ENCODE measurements at places on chromosomes 2 and 18.

DNA sequence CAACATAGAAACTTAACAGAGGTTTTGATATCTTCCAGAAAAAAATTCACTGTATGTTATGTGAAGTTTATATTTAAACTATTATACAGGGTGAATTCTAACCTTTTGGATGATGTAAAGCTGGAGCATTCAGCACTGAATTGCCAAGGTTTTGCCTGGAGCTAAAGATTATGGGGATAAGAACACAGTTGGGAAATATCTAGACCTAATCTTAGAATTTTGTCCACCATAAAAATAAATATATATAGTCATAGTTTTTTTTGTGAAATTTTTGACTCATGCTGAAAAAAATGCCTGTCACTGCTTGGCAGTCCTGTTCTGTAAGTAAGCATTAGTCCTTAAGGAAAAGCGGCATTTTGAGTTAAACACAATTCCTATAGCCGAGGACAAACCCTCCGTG is 339.3 kb upstream of the TMEFF2 start:
- DNase-seq = no peak

DNA sequence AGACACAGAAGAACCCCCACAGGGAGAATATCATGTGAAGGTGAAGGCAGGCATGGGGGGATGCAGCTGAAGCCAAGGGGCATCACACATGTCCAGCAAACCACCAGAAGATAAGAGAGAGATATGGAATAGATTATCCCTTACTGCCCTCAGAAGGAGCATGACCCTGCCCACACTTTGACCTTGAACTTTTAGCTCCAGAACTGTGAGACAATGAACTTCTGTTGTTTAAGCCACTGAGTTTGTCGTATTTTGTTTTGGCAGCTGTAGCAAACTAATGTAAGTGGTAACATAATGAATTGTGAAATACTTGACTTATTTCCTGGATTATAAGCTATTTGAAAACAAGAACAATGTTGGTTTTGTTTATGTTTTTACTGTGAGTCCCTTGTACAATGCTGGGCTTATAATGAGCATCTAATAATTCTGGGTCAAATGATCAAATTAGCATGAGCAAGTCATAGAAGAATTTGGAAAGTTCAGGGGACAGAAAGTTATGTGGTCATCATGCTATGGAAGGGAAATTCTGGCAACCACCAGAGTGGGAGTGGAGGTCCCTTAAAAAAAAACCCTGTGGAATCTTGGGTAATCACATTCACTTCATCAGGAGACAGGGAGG is 541.0 kb upstream of the KLHL29 start:
- DNase-seq = no peak

DNA sequence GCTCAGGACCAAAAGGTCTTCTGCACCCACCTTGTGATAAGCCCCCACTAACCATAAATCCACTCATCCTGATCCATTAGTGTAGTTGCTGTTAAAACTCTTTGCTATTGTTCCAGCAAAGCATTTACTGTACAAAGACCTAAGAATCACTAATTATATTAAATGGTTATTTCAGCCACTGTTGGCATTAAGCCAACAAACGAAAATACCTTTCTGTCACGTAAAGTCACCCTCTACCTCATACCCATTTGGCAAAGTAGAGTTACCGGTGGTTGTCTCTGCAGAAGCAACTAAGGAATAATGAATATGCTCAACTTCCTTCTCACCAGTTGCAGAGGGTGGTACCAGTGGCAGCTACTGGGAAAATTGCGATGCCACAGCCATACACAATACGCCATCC is 224.5 kb downstream of the SP3 start:
- no peak for DNase-seq

- no peak for DNase-seq
Observed at GRCh38 chr18:12093520-12094257, at the start of gene ANKRD62. Gene ANKRD62 (plus strand): TSS chr18:12093843. CDS start chr18:12094018, 175 bp downstream.

- no peak for DNase-seq
Observed at GRCh38 chr2:147137711-147138110, 707.1 kb upstream of the ACVR2A start.

DNA sequence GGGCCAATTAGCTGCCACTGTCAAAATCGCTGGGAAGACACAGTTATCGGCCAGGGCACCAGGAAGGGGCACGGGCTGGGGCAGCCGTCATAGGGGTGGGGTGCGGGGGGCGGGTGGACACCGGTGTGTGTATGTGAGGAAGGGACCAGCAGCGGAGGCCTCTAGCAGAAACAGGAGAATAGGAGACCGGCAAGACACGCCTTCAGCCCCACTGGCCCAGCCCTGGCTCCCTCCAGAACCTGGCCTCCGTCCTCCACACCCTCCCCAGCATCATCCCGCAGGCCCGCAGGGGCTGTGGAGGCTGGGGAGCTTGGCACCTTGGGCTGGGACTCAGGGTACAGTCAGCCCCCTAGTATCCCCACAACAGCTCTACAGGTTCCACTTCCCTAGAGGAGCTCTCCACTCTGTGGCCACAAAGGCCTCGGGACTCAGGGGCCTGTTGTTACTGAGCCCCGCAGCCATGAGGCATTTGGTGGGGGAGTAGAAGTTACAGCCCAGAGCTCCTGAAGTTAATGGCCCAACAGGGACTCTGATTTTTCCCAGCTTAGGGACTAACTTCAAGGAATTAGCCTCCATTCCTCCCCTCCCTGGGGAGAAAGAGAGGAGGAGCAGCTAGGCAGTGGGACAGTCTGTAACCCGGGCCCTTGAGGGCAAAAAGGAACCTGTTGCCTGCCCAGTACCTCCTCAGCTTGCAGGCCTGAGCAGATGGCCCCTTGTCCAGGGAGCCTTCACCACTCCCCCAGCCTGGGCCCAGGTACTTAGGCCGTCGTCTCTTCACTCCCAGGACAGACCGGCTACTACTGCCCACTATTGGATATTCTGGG is 19.9 kb downstream of the SH2D6 start:
- DNase-seq = no peak

Measured in RWPE1 (cell line).